ENCODE measurements at places on chromosomes 7 and 10.
A peak's percentile ranks its signal among the peaks of the same experiment; 100 is the strongest.

DNA sequence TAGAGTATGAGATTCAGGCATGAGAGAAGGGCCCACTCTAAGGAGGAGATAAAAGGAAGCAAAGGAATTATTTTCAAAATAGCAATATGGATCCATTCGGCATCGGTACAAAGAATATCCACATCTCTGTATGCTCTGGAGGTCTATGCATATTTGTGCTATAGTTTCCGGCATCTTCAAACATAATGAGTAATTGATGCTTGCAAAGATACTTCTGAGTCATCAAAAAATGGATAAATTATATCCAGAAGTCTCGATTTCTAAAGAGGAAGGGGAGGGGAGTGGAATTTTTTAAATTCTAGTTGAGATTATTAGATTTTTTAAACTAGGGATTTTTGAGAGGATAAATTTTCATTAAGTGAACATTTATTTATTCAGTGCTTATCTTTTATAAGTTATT lies 72.9 kb upstream of the KIAA1217 start:
- no peak for DNase-seq

DNA sequence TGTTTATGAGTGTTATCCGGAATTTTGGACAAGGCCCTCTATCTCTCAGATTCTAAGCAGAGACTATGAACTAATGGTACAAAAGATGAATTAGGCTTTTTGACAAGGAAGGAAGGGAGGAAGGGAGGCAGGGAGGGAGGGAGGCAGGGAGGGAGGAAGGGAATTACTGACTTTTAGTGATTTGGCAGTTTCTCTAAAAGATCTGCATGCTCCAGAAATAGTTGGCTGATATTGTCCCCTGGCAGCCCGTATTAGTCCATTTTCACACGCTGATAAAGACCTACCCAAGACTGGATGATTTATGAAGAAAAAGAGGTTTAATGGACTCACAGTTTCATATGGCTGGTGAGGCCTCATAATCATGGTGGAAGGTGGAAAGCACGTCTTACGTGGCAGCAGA lies 1093.5 kb downstream of the NRG3 start:
- DNase-seq = no peak

DNA sequence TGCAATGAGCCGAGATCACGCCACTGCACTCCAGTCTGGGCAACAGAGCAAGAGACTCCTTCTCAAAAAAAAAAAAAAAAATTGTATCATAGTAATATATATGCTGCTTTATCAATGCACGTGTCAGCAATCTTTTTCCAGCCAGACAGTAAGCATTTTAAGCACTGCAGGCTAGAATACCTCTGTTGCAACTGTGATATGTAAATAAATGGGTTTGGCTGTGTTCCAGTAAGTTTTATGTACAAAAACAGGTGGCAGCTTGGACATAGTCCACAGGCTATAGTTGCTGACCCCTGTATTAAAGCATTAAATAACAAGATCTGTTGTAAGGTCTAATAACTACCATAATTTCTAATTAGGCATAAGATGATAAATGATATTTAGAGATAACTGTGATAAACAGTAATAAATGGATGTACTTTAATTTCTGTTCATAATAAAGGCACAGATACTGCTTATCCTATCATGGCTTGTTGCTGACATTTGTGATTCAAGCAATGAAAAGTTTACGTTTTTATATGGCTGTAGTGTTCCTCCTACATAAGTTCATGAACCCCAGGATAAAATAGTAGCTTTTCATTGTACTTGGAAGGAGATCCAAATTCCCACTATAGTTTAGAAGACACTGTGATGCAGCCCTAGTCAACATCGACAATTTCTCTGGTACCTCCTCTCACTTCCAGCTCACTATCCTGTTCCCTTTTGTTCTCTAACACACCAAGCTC lies 161.4 kb downstream of the ELMO1 start:
- DNase-seq = no peak

DNA sequence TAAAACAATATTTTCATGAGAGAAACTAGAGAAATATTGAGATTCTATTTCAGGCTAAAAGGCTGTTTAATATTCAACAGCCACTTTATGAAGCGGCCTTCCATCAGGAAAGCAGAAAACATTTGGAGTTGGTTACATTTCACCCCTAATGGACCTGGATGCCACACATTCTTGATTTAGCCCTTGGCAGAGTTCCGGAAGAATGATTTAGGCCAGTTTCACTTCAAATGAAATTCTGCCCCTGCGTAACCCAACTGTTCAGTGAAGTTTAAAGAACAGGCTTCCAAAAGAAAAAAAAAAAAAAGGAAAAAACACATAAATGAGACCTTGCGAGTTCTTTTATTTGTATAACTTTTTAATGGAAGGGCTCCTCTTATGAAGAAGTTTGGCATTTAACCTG lies 239.2 kb upstream of the AKR1E2 start:
- DNase-seq = no peak

DNA sequence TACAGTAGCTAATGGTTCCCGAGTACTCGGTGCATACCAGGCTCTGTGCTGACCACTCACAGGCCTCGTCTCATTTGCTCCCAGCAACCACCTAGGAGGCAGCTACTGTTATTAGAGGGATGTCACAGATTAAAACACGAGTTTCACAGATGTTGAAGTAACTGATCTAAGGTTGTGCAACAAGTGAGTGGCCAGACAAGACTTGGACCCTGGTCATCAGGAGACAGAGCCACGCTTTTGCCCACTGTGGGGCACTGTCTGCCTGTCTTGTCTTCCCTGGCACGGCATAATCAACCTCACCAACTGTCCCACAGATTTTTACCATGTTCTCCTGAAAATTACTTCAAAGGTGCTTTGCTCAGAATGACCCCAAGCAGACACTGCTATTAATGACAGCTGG lies 111.6 kb upstream of the HABP2 start:
- DNase-seq = no peak

- DNase-seq = no peak
These were observed 191.5 kb downstream of the WDR37 start for GRCh38 chr10:1247598-1248261.

- peak; percentile 52 for DNase-seq
These were observed 38.5 kb downstream of the CDK1 start for GRCh38 chr10:60816628-60817397.

DNA sequence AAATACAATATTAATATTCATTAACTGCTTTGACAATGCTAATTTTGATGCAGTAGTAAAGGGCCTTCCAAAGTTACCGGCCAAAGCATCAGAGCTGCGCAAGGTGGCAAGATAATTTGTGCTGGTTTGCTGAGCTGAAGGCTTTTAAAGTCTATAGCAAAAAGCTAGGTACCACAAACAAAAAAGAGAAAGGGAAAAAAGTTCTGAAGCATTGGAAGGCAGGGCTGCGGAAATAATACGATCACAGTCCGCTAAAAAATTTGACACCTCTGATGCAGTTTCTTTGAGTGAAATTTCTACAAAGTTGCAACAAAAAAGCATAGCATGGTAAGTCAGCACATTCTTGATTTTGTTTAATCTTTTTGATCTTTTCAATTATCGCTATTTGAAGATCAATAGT lies 175.6 kb downstream of the TCF7L2 start:
- DNase-seq = no peak

DNA sequence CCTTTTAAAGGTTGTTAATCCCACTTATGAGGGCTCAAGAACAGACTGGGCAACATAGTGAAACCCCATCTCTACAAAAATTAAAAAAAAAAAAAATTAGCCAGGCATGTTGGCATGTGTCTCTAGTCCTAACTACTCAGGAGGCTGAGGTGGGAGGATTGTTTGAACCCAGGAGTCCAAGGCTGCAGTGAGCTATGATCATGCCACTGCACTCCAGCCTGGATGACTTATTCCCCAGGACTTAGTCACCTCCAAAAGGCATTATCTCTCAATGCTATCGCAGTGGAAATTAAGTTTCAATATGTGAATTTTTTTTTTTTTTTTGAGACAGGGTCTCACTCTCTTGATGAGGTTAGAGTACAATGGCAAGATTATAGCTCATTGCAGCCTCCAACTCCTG lies 61.2 kb upstream of the TRIM24 start:
- no peak for DNase-seq

DNA sequence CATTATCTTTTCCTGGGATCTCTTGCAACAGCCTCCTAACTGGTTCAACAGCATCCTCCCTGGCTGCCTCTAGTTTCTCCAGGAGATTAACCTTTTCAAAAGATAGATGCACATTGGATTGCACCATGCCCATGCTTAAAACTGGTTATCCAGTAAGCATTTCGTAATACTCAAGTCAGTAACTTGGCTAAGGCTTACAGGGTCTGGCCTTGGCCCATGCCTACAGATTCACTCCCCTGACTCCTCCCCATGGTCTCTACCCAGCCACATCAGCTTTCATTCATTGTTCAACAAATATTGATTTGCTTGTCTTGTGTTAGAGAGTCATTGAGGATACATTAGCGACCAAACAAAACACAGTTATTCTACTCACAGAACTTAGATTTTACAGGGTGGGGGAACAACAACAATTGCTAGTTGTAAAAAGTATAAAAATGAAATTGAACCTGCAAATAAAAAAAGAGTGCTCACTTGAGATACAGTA lies 1.8 kb upstream of the KIF20B start:
- no peak for DNase-seq

DNA sequence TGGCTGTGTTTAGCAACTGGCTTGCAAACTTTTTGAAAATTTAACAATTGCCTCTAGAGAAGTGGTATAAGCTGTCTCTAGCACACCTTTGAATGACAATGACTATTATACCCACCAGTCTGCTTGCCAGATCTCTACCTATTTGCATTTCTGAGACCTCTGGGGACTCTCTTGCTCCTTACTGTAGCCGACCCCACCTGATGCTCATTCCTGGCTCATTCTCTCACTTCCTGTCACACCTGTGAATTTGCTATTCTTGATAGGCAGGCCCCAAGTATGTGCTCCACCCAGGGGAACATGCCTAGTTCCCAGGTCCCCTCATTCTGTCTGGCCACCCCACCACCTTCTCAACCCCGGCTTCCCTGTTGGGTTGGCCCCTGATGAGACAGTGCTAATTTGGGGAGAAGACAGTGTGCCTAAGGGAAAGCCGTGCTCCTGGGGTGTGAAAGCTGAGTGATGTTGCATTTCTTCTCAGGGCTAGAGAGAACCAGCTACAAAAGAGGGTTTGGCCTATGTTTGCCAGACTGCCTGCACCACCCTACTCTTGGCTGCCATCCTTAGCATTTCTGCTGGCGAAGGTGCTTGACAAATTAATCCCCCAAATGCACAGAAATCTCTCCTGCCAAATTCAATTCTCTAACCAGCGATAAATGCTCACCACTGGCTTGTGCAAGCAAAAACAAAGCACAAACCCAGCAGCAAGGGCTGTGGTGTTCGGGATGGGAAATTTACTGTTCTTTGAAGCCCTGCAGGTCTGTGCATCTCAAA lies 138.2 kb downstream of the RPS24 start:
- DNase-seq = no peak

- no peak for DNase-seq
These were observed 514.8 kb downstream of the DNAJB6 start for GRCh38 chr7:157851501-157852067.

DNA sequence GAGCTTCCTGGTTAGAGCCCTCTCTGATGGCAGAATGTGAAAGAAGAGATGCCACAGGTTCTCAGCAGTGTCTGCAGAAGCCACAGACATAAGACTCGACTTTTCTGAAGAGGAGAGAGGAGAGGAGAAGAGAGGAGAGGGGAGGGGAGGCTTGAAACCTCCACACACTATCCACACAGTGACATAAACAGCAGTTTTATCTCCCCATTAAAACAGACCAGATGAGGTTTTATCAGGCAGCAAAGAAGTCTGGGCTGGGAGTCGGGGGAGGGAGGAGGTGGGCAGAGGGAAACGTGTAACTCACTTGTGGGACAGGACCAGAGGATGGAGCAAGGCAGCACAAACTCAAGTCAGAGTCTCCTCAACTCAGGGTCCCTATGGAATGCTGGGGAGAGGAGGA lies 76.5 kb downstream of the XPNPEP1 start:
- DNase-seq = no peak

GRCh38 chr7:108347616-108348015 lies 108.6 kb downstream of the NRCAM start:
- DNase-seq = no peak

GRCh38 chr7:148394582-148394981 lies 196.0 kb upstream of the C7orf33 start:
- DNase-seq = no peak

GRCh38 chr10:128896963-128897362 lies 570.1 kb upstream of the MGMT start:
- DNase-seq = no peak

GRCh38 chr7:156113731-156114130 lies 301.5 kb upstream of the SHH start:
- DNase-seq = no peak
